ENCODE measurements at places on chromosomes 4 and X. TPM values are rescaled to one million over a fixed set of nuclear protein-coding genes. Genes with fewer than 3 reads are reported as not detected.

Gene CMC4
- total RNA-seq = 5.6 TPM

Gene CT45A5
- not detected for total RNA-seq

- DNase-seq = peak; percentile 86
- H3K4me3 ChIP-seq = peak within 1 kb of the TSS; percentile 89
- H3K27me3 ChIP-seq = no peaks in the 10 kb centered on the region
- peaks cover 19% of the 10 kb centered on the region for H3K36me3 ChIP-seq
- peak within 1 kb of the TSS; percentile 91 for H3K27ac ChIP-seq
These were observed at the start of gene HUWE1 for GRCh38 chrX:53686151-53686885. Gene HUWE1, minus strand, starts transcription at chrX:53686719. Its CDS starts 32,612 bp downstream, at chrX:53654107.

DNA sequence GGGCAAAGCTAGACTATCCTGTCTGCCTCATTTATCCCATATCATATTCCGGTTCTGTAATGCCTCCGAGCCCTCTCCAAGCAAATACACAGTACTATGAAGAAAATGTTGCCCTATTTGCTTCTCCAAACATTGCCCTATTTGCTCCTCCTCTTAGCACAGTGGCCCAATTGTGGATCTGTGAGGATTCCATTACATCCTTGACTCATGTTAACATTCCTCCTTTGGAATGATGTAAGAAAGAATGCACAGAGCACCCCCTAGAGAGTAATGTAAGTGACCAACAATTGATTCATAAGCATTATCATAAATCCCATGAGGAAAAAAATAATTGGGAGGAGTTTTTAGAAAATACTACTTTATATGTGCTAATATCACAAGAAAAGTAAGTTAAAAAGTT is 11.3 kb upstream of the BTC start:
- H3K4me1 ChIP-seq = no peaks in the 10 kb centered on the region
- H3K36me3 ChIP-seq = no peaks in the 10 kb centered on the region
- H3K27ac ChIP-seq = no peak overlapping the region
- H3K27me3 ChIP-seq = no peaks in the 10 kb centered on the region

- no peak for DNase-seq
- H3K27me3 ChIP-seq = no peaks in the 10 kb centered on the region
- peaks cover 8% of the 10 kb centered on the region for H3K4me1 ChIP-seq
- H3K27ac ChIP-seq = peak overlapping the region; percentile 7
- H3K36me3 ChIP-seq = peaks cover 1% of the 10 kb centered on the region
These were observed 206.7 kb downstream of the MGST2 start for GRCh38 chr4:139872274-139872673.

DNA sequence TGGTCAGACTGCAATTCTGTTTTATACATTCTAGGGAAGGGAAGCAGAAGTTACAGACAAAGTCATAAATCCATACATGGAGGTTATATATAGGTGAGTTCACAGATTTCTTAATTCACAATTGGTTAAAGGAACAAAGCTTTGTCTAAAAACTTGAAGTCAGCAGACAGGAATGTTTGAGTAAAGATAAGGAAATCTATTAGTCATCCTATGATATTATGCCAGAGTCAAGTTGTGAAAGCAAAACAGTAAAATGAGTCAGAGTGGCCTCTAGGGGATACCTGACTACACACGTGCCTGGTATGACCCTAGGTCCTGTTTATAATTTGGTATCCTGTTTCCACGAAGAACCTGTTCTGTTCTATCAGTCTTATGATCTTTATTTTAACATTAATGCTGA is 31.5 kb downstream of the ACTRT1 start:
- no peak overlapping the region for H3K4me3 ChIP-seq
- no peak overlapping the region for H3K27ac ChIP-seq
- no peaks in the 10 kb centered on the region for H3K36me3 ChIP-seq
- DNase-seq = no peak
- H3K4me1 ChIP-seq = no peaks in the 10 kb centered on the region

- H3K36me3 ChIP-seq = peaks cover 13% of the 10 kb centered on the region
- H3K4me1 ChIP-seq = peaks cover 35% of the 10 kb centered on the region
- DNase-seq = no peak
- no peaks in the 10 kb centered on the region for H3K27me3 ChIP-seq
- H3K4me3 ChIP-seq = no peak overlapping the region
These were observed 4.3 kb upstream of the PLAC8 start for GRCh38 chr4:83118869-83119268.

DNA sequence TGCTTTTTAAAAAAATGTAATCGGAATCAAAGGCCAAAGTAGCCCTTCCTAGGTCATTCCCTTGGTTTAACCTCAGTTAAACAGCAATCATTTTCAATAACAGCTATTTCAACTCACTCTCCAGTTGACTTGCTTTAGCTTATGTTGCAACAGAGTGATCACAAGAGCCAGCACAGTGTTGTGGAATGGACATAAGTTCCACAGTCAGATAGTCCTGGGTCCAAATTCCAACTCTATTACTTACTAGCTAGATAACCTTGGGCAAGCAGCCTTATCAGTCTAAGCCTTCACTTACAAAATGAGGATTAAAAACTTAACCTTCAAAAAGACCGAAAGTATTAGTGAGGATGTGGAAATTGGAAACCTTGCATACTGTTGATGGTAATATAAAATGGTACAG is 9.2 kb upstream of the GPC3 start:
- DNase-seq = no peak
- no peaks in the 10 kb centered on the region for H3K4me1 ChIP-seq
- H3K4me3 ChIP-seq = no peak overlapping the region
- H3K27ac ChIP-seq = no peak overlapping the region

DNA sequence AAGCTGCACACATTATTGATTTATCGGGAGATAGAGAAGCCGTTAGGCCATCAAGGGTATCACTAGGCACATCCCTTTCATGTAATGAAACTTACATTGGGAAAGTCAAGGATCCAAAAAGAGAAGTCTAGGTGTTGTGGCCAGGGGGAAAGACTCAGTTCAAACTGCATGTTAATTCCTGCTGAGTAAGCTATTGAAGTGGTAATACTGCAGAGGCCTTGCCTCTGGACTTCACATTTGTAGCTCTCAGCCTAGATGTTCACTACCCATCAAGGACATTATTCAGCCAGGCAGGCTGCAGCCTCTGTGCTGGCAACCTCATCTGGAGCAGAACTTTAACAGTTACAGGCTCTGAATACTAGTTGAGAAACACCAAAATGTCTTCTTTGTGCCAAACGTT is 2094.5 kb upstream of the AGA start:
- no peak overlapping the region for H3K4me3 ChIP-seq
- no peaks in the 10 kb centered on the region for H3K27me3 ChIP-seq
- DNase-seq = no peak
- no peaks in the 10 kb centered on the region for H3K4me1 ChIP-seq
